Breast epithelium (tissue), 4 donors: ENCODE measurements at places on chromosomes 13 and 19.

DNA sequence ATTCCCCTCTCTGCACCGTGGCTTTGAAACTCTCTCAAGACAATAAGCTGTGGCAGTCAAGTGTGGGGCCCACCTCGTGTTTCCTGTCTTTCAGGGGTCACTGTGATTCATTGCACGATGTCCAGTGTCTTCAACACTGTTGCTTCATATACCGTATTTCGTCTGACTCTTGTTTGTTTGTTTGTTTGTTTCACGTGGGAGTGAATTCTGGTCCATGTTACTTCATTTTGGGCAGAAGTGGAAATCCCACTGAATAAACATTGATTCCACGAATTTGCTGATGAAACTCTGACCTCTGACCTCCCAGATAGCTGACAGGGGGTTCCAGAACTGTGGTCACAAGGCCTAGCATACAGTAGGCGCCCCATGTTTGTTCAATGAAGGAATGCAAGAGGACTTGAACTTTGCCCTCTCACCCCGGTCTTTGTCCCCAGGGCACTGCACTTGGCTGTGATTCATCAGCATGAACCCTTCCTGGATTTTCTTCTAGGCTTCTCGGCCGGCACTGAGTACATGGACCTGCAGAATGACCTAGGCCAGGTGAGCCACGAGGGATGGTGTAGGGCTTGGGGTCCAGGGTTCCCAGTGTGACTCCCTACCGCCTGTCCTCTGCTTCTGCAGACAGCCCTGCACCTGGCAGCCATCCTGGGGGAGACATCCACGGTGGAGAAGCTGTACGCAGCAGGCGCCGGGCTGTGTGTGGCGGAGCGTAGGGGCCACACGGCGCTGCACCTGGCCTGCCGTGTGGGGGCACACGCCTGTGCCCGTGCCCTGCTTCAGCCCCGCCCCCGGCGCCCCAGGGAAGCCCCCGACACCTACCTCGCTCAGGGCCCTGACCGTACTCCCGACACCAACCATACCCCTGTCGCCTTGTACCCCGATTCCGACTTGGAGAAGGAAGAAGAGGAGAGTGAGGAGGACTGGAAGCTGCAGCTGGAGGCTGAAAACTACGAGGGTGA lies 5.1 kb downstream of the NFKBIB start:
- no peak overlapping the region for H3K27ac ChIP-seq
- H3K4me3 ChIP-seq: no peak overlapping the region
- no peak for DNase-seq
- peaks cover 6% of the 10 kb centered on the region for H3K4me1 ChIP-seq
- H3K36me3 ChIP-seq: peaks cover 4% of the 10 kb centered on the region
- no peaks in the 10 kb centered on the region for H3K27me3 ChIP-seq

- no peak overlapping the region for H3K4me3 ChIP-seq
- H3K27me3 ChIP-seq: no peaks in the 10 kb centered on the region
- no peak overlapping the region for H3K27ac ChIP-seq
- H3K36me3 ChIP-seq: no peaks in the 10 kb centered on the region
Observed at GRCh38 chr13:96020931-96021330, 32.3 kb downstream of the UGGT2 start.

DNA sequence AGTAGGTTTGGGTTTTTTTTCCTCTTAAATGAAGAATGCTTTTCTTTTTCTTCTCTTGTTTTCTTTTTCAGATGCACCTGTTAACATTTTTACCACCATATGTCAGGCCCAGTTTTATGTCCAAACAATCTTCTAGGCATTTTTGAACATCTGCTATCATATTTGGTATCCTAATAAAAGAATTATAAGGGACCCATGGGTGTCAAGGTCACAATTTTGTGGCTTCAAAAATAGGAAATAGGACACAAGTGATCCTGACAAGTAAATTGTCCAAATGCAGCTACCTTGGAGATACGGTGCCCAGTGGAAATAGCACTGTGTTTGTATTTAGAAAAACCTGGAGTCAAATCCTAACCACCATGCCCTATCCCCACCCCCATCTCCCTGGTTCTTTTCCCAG lies 270.3 kb downstream of the MZT1 start:
- no peaks in the 10 kb centered on the region for H3K27me3 ChIP-seq
- no peak overlapping the region for H3K4me3 ChIP-seq
- no peak overlapping the region for H3K27ac ChIP-seq
- H3K36me3 ChIP-seq: no peaks in the 10 kb centered on the region
- no peaks in the 10 kb centered on the region for H3K4me1 ChIP-seq
- DNase-seq: no peak

DNA sequence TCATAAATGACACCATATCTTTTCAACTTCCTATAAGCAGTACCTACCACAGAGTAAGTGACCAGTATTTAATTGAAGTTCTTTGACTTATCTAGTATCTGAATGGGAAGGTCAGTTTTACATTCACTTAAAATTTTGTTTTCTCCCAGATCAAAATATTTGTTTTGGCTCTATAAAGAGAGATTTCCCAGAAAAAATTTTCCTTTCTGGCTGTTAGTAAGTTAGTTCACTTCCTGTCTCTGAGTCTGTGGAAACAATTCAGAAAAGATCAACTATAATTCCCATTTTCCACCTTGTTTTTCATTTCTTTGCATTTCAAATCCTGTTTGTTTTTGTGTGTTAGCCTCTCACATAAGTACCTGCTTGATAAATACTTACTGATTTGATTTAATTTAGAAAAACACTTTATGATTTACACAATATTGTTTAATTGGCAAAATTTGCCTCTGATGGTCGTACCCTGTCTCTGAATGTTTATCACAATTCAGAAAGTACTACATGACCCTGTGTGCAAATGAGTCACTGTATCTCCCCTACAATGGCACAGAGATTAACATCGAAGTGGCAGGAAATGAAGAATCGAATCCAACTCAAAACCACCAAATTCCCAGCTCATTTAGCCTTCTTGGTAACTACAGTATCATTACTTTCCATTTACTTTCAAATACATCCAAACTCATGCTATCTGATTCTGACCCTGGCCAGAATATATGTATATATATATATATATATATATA lies 15.4 kb upstream of the MED4 start:
- no peaks in the 10 kb centered on the region for H3K27me3 ChIP-seq
- H3K4me3 ChIP-seq: no peak overlapping the region
- no peak for DNase-seq
- no peaks in the 10 kb centered on the region for H3K4me1 ChIP-seq
- no peaks in the 10 kb centered on the region for H3K36me3 ChIP-seq
- H3K27ac ChIP-seq: peak overlapping the region; percentile 68

GRCh38 chr19:1620502-1620901 lies 15.2 kb upstream of the UQCR11 start:
- H3K27ac ChIP-seq: no peak overlapping the region
- no peak for DNase-seq
- peaks cover under 1% of the 10 kb centered on the region for H3K36me3 ChIP-seq
- no peaks in the 10 kb centered on the region for H3K4me1 ChIP-seq
- no peak overlapping the region for H3K4me3 ChIP-seq
- H3K27me3 ChIP-seq: no peaks in the 10 kb centered on the region

GRCh38 chr13:76048675-76049375 lies 412.7 kb downstream of the LMO7 start:
- no peaks in the 10 kb centered on the region for H3K4me1 ChIP-seq
- no peak for DNase-seq
- no peak overlapping the region for H3K27ac ChIP-seq
- H3K36me3 ChIP-seq: no peaks in the 10 kb centered on the region
- H3K27me3 ChIP-seq: no peaks in the 10 kb centered on the region
- no peak overlapping the region for H3K4me3 ChIP-seq

DNA sequence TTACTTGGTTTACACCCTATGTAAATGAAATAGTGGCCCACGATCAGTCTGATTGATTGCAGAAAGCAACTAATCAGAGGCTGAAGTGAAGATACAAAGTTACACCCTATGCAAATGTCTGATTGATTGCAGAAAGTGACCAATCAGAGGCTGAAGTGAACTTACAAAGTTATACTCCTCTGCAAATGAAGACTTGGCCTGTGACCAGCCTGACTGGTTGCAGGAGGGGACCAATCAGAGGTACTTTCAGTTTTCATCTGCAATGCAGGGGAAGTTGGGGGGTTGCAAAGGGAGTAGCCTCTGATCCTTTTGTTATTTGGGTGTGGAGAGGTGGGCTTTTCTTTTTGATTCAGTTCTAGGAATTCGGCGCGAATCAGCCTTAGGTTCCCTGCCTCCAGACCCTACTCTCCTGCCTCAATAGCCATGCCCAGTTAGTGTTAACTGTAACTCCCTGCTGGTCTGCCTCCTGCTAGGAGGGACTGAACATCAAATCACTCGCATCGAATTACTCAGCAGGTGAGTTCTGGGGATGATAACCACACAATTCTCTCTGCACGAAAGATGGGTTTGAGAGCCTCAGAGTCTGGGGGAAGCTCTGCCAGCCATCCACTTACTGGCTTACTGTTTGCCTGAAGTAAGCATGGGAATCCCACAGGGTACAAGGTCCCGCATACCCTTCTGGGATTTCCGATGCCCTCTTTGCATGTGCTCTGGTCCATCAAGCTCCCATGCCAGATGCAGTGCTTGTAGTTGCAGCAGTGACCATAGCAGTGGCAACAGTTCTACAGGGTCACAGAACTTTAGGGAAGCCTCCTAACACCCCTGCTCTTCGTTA lies 7.5 kb downstream of the ARL11 start:
- H3K27ac ChIP-seq: no peak overlapping the region
- H3K27me3 ChIP-seq: no peaks in the 10 kb centered on the region
- no peaks in the 10 kb centered on the region for H3K4me1 ChIP-seq
- H3K36me3 ChIP-seq: no peaks in the 10 kb centered on the region
- peak overlapping the region; percentile 8 for H3K4me3 ChIP-seq
- no peak for DNase-seq

DNA sequence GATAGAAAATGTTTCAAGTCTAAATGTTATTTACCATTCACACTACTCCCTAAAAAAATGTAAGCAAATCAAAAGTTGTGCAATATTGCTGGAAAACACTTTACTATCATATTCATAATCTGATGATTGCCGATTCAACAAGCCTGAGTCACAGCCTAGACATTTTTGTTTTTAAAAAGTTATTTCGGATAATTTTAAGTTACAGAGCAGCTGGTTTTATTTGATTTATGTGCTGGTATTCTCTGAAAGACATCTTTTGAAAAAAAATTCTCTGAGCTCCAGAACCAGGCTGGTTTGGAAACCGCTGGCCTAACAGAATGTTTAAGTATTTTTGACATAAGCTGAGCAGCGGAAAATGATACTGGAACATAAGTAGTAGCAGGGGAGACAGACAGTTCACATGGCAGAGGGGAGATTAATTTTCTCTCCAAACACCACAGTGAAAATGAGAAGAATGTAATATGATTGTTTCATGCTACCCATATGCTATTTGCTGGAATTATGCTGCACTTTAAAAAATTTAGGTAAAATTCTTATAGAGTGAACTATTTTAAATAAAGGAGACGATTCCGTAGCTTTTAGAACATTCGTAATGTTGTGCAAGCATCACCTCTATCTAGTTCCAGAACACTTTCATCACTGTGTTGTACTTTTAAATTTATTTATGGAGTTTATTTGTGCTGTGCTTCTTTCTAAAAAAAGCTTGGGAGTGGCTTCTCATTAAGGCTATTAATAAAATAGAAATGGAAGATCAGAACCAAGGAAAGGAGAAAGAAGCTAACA lies 36.1 kb downstream of the TBC1D4 start:
- H3K27ac ChIP-seq: peak overlapping the region; percentile 42
- H3K4me3 ChIP-seq: peak overlapping the region; percentile 23
- no peaks in the 10 kb centered on the region for H3K27me3 ChIP-seq
- no peaks in the 10 kb centered on the region for H3K4me1 ChIP-seq
- DNase-seq: no peak
